ENCODE measurements at places on chromosomes 2 and 18.

GRCh38 chr2:25230198-25230947 is 62.0 kb upstream of the POMC start:
- DNase-seq = no peak

DNA sequence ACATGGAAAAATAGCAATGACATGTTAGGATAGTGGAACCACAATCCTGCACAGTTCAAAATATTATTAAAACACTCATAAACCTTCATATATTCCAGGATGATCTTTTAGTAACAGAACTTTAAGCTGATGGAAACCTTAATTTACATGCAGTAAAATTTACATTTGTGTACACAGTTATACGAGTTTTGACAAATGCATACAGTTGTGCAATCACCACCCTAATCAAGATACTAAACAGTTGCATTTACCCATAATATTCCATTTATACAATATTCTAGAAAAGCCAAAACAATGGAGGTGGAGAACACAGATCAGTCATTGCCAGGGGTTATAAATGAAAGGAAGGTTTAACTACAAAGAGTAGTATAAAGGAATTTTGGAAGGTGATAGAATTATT is 117.6 kb downstream of the EXOC6B start:
- DNase-seq = no peak

DNA sequence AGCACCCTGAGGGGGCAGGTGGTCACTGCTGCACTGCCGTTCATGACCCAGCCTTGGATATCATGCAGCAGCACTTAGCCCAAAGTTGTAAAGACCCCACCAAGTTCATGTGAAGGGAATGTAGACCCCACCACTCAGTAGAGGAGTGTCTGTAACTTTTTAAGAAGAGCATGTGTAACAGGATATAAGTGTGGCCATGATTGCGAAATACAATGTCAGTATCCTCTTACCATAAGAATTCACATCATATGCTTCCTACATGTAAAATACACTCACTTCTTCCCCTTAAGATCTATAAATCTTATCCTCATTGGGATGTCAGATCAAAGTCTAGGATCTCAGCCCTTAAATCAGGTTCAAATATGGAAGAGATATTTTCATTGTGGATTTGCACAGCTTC is 276.9 kb downstream of the PTPRM start:
- no peak for DNase-seq

GRCh38 chr18:38789141-38789540 is 1223.5 kb upstream of the CELF4 start:
- DNase-seq = no peak

DNA sequence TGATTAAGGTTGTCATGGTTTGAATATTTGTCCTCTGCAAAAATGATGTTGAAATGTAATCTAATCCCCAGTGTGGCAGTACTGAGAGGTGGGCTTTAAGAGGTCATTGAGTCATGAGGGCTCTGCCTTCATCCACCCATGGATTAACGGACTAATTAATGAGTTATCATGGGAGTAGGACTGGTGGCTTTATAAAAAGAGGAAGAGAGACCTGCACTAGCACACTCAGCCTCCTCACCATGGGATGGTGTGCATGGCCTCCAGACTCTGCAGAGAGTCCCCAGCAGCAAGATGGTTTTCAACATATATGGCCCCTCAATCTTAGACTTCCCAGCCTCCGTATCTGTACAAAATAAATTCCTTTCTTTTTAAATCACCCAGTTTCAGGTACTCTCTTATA is 41.0 kb downstream of the DTNB start:
- no peak for DNase-seq

DNA sequence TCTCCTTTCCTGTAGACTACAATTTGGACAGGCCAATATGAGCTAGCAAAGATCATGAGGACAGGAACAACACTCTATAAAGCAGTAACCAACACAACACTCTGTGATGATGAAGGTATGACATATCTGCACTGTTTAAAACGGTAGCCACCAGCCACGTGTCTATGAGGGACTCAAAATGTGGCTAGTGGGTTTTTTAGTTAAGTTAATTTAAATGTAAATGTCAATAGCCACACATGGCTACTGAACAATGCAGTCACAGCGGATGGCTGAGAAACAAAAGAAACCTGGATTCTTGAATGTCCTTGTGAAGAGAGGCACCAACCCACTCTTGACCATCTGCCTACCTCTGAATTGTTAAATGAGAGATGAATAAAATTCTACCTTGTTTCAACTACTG is 33.9 kb downstream of the FANCL start:
- DNase-seq = no peak

- no peak for DNase-seq
These were observed 27.7 kb upstream of the NFATC1 start for GRCh38 chr18:79367989-79368388.

DNA sequence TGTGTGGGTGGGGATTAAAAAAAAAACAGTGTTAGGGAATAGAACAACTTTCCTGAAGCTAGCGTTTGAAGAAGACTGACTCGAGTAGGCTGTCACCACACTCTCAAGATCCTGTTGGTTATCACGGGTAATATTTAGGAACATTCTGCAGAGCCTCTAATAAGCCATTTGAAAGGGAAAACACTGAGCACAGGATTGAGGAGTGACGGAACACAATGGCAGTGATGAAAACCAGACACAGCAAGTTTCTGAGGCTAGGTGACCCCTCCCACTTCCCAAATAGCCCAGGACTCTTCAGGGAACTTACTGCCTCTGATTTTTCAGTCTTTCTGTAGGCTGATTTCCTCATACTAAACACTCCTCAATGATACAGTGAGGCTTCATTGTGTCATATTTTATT is 88.2 kb upstream of the TMEM200C start:
- DNase-seq = no peak

DNA sequence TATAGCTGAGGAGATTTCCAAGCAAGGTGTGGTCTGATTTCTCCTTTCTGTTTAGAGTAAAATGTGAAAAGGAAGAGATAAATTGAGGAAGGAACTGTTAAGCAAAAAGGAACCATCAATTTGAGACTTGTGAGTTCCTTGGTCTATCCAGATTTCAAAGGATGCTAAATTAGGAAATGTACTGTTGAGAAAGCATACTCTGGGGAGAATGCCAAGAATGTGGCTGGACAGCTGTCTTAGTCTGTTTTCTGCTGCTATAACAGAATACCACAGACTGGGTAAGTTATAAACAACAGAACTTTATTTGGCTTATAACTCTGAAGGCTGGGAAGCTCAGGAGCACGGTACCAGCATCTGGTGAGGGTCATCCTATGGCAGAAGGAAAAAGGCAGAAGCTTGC is 1097.2 kb downstream of the TDRD15 start:
- no peak for DNase-seq

- no peak for DNase-seq
These were observed 31.2 kb upstream of the NTSR2 start for GRCh38 chr2:11701206-11701605.

DNA sequence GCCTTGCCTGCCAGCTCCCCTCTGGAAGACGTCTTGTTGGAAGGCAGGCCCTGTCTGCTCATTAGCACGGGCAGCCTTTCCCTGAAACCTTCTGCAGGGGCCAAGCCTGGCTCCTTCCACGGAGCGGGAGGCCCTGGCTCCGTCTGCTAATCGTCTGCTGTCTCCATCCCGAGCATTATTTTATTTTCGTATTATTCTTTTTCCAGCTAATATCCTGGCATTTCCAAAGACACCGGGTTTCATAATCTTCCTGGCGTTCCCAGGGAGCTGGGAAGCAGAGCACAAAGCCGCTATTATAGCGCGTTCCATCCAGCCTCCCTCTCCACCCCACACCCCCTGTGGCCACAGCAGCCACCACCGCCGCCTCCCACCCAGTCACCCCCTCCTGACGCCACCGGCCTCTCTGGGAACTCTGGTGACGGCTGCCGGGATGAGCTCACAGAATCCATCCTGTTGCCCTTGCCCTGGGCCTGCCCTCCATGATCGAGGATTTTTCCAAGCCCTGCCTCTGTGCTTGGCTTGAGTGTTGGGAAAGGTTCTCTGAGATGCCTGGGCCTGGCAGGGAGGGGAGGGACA is 125.5 kb downstream of the DYSF start:
- no peak for DNase-seq

DNA sequence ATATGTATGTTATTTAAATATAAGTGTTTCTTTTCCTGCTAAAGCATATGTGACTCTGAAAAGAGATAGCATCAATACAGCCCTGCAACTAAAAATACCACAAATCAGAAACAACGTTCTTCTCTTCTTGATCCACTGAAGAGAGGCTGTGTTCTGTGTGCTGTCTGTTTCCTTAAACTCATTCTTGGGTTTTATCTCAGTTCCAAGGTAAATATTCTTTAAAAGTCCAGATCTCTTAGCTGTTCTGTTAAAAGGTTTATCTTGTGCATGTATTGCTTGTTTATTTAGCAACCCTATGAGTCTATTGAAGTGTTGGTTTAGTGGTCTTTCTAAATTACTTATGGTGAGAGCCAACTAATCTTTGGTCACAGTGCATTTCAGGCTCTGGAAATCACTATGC is 173.3 kb upstream of the NT5C1B start:
- DNase-seq = no peak

DNA sequence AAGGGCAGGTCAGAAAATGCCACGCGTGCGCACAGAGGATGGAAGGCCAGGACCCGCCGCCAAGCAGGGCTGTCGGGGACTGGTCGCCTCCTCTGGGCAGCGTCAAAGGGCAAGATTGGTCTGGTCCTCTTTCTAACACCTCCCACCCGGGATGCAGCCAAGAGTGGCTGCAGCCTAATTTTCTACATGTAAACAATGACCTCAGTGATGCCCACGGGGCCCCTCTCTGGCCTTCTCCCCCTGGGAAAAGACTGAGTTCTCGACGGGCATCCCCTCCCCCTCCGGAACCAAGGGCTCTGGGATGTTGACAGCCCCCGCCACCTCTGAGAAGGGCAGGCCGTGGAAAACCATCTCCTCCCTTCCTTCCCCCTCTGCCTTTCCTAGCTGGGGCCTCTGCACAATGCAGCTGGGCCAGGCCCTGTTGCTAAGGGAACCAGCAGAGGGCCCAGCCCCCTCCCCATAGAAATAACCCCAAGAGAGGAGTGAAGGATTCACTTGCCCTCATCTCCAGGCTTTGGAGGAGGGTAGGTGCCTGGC is 80.0 kb upstream of the ZNF532 start:
- DNase-seq = no peak

GRCh38 chr2:58535990-58536389 is 294.9 kb upstream of the FANCL start:
- no peak for DNase-seq
